ENCODE measurements at places on chromosomes 7 and 10.

DNA sequence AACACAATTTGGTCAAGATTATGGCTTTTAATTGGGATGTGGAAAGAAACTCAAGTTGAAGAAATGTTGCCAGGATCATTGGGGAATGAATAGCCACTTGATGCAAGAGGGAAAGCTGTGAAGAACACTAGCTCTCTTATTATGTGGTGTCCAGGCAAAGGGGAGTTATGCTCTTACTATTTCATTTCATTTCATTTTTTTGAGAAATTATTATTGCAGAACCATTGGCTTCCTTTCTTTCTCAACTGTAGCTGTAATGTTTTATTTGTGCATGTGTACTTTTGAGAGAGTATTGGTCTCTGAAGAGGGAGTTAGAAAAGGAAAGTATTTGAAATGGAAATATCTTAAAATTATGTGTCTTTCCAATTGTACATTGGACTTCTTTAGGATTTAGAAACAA is 312.6 kb upstream of the BMPER start:
- DNase-seq = no peak

- no peak for DNase-seq
Measured at GRCh38 chr7:47534322-47535034, 47.4 kb downstream of the TNS3 start.

DNA sequence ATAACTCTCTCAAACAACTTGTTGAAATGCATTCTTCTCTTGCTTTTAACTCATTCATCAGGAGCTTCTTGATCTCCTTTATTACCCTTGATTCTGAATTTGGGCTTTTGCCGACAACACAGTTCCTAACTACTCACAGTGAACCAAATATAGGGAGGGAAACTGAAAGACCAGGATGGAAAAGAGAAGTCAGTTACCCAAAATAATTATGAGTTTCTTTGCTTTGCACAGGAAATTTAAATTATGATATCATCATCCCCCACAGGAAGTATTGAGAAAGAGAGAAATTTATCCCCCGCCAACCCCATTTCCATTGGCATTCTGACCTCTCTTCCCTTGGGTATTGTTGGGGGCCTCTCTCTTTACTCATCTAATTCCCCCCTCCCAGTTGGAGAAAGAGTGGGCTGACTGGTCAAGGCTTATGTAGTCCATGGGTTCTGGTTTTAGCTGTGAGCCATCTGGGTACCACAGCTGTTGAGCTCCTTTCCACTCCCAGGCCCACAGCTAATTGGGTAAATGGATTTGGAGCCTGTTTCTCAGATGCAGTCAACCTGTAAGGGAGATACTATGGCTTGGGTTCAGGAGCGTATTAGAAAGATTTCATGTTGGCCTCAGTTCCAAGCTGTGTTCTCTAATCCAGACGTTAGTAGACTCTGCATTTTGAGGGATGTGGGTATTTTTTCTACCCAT is 109.0 kb downstream of the FZD1 start:
- DNase-seq = no peak

DNA sequence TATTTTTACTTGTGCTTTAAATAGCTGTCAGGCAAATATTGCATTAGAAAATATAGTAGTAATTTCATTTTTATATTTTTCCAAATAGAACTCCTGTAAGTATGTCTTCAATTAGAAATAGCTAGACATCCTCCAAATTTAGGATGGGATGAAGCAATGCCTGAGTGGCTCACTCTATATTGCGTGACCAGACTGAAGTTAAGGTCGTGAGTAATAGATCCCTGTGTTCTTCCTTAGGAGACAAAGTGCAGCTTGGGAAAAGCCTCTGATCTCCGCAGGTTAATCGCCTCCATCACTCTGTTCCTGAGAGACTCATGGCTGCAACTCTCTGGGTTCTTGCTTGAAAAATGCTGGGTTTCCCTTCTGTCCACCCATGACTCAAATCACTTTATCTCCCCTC is 484.8 kb upstream of the ANKRD30A start:
- no peak for DNase-seq

DNA sequence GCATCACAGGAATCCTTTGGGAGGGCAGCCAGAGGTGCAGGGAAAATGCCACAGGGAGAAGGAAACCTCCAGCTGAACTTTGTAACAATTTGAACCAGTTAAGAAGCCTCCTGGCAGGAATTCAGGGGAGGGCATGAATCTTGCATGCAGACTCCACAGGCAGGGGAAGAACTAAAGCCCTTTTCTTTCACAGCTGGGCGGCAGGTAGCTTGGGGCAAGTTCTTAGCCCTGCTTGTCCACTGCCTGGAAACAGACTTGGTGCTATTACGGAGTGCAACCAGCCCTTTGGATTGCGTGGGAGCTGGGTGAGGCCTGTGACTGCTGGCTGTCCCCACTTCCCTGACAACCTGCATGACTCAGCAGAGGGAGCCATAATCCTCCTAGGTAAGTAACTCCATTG is 51.7 kb upstream of the ADAM12 start:
- no peak for DNase-seq

DNA sequence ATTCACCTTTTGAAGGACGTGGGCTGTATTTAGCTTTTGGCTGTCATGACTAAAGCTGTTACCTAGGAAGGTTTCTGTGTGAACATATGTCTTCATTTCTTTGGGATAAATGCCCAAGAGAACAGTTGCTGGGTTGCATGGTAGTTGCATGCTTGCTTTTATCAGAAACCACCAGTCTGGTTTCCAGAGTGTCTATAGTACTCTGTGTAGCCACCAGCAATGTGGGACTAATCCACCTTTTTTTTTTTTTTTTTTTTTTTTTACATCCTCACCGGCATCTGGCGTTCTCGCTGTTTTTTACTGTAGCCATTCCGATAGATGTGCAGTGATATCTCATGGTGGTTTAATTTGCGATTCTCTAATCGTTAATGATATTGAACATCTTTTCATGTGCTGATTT is 297.8 kb downstream of the SDK1 start:
- no peak for DNase-seq

GRCh38 chr10:35184527-35185171 is 58.0 kb downstream of the CREM start:
- no peak for DNase-seq

Measured in stimulated activated CD8-positive, alpha-beta memory T cell treated with anti-CD3 and anti-CD28 coated beads, Interleukin-4, amount 100 ng/mL, for 4 hours (primary cell).